G401 (cell line): ENCODE measurements at places on chromosomes 11 and 22. TPM values are rescaled to one million over a fixed set of nuclear protein-coding genes. Genes with fewer than 3 reads are reported as not detected.

GRCh38 chr22:31691408-31691807 lies 29.4 kb upstream of the PISD start:
- no peak for DNase-seq

- DNase-seq, result no peak
Measured at GRCh38 chr11:86809561-86809960, 9.2 kb downstream of the PRSS23 start.

LDHAL6A gene
- not detected in 2 replicates for total RNA-seq

MMP7 gene
- total RNA-seq, result not detected in 2 replicates
